ENCODE measurements at places on chromosomes 7 and 10.

- no peak for DNase-seq
Measured at GRCh38 chr7:7996568-7996967, 28.0 kb downstream of the GLCCI1 start.

DNA sequence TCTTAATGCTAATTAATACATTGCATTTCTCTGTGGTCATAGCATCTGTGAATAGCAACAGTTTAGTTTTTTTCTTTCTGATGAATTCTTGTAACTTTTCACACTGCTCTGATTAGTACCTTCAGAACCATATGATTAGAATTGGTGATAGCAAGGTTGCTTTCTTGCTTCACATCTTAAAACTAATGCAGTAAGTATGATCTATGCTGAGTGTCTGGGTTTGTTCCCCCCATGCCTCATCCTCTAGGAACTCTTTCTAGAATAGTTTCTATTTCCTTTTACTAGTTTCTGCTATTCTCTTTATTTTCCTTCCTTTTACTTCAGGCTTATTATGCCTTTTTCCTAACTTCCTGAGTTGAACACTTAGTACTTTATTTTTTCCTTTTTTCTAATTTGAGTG lies 32.4 kb downstream of the TES start:
- no peak for DNase-seq

DNA sequence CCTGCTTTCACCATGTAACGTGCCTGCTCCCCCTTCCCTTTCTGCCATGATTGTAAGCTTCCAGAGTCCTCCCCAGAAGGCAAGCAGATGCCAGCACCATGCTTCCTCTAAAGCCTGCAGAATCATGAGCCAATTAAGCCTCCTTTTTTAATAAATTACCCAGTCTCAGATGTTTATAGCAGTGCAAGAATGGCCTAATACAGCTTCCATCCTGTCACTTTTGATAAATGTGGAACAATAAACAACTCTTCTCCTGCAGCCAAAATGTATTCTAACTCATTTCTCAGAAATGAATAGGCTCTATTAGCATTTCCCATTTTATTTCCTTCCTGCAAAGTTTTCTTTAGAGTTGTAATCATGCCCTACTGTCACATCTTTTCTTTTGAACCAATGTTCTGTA lies 43.4 kb downstream of the C7orf25 start:
- DNase-seq: no peak

DNA sequence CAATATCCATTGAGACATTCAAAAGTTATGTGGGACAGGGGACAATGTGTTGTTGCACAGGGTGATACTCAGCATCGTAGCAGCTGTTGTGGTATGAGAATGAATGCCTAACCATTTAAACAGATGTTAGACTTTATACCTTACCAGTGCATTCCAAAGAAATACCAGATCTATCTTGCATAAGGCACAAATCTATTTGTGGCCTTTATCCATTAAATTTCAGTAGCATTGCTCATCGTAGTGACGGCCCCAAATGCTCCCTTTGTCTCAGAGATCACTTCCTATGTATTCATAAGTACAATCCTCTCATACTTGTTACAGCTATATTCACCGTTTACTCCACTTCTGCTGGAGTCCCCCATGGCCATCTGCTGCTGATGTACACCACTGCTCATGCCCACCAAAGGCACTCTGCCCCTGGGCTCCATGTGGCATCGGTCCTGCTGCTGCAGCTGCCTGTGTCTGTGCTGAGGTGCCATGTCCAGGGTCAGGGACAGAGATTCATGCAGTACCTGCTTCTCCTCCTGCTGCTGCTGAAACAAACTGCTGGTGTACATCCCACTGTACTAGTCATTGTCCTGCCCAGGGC lies 96.3 kb downstream of the CPED1 start:
- DNase-seq: peak; percentile 58

DNA sequence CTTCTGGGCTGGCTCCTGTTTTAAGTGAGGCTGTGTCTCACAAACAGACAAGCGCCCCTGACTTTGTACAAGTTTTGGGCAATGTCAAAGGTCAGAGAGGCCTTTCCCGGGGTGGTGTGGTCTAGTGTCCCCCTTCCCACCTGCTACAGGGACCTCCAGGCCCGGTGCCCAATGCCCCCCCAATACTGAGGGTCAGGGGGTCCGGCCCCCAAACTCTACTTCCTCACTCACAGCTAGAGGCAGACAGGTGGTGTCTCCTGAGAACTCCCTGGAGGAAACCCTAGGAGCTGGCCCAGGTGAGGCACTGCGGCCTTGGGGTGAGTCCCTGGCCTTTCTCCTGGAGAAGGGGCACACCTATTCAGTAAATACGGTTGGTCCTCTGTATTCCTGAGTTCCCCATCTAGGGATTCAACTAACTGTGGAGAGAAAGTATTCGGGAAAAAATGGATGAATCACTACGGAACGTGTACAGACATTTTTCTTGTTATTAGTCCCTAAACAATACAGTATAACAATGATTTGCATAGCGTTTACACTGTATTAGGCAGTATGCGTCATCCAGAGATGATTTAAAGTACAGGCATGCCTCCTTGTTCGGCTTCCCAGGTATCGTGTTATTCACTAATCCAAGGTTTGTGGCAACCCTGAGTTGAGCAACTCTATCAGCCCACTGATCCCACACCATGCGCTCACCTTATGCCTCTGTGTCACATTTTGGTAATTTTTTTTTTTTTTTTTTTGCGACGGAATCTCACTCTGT lies 308.1 kb downstream of the WDR37 start:
- DNase-seq: no peak

- DNase-seq: no peak
Measured at GRCh38 chr10:75980419-75981002, 549.1 kb downstream of the LRMDA start.

GRCh38 chr7:138328215-138328614 lies 131.8 kb upstream of the TRIM24 start:
- DNase-seq: no peak

DNA sequence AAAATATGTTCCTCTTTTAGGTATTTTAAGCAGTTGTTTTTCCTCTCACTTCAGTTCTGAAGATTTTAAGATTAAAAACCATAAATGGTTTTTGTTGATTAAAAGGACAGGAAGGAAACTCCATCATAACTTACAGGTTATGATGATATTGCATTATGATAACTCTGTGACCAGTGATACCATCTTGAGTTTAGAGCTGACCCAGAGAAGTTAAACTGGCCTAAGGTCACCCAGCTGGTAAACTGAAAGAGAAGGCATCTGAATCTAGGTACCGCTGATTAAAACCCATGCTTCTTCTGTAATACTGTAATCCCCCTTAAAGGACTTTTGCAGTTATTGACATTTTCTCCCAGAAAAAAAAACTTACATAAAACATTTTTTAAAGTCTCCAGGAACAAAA lies 29.6 kb downstream of the LOXL4 start:
- DNase-seq: no peak

DNA sequence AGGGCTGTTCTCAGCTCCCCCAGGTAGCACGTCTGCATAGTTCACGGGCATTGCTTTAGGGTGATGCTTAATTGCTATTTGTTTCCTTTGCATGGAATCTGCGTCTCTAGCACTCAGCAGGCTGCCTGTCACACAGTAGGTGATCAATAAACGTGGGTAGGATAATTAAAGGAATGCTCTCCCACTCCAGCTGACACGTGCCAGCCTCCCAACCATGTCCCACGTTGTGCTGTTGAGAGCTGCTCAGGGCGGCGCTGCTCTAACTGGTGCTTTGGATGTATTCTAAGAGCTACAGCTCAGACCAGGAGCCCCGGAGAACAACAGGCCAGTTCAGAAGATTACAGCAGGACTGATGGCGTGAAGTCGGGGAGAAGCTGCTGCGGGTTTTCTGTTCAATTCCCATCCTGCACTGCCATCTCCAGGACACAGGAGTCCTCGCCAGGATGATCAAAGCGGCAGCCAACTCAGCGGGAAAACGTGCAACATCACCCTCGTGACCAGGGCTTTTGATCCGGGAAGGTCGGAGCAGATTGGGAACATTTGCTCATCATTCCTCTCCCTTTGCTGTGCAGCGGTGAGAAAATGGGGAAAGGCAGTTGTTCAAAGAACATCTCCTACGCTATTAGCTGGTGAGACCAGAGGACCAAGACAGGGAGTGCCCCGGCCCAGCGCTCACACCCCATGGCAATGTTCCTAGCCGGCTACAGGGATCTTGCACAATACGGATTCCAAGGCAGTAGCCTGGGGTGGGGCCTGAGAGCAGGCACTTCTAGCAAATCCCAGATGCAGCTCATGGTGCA lies 50.5 kb upstream of the FOXK1 start:
- DNase-seq: peak; percentile 78

DNA sequence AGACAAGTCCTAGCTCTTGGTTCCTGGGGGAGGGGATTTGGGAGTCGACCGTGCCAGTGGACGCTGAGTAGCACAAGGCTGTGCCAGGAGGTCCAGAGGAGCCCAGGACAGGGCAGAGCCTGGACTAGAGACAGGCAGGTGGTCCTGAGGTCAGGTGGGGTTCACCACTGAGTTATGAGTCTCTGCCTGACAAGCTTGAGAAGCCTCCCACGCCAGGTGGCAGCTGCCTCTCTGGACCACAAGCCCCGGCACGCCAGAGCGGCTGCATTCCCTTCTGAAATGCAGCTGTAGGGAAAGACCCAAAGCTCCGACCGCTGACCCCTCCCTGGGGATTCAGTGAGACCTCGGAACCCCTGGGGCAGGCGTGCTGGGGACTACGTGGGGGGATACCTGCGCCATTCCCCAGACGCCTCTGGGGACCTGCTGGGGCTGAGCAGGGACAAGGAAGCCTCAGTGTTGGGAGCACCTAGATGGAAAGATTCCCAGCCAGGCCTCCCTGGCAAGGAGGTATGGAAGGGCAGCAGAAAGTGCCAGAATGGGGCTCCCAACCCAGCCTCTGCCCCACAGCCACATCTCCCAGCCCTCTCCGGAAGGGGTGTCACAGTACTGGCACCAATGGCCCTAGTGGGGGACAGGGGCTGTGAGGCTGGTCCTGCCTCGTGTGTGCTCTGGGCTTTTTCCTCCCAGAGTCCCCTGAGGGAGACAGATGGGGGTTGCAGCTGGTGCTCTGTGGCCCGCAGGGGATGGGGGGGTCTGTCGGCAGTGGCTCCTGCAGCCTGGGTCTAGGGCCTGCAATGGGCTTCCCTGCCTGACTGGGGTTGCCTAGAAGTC lies 29.0 kb downstream of the PDGFA start:
- no peak for DNase-seq

DNA sequence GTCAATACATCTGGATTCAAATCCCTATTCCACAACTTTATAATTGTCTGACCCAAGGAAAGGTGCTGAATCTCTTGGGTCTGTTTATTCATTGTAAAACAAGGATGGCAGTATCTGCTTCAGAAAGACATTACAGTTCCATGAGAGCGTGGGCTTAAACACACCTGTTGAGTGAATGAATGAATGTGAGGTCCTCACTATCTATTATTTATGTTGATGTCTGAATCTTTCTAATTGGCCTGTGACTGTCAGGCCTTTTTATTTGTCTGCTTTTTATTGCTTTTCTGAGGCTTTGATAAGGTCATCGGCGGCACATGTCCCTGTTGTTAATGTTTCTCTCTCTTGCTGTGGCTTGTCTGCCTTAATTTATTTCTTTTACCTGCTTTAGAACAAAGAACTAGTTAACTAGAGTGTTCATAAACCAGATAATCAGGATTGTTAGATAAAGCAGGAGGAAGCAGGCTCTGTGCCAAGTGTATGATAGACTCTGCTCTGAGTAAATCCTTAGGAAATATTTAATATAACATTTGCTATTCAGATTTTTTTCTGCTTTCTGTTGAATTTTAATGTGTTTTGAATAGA lies 42.3 kb upstream of the CYCS start:
- no peak for DNase-seq

DNA sequence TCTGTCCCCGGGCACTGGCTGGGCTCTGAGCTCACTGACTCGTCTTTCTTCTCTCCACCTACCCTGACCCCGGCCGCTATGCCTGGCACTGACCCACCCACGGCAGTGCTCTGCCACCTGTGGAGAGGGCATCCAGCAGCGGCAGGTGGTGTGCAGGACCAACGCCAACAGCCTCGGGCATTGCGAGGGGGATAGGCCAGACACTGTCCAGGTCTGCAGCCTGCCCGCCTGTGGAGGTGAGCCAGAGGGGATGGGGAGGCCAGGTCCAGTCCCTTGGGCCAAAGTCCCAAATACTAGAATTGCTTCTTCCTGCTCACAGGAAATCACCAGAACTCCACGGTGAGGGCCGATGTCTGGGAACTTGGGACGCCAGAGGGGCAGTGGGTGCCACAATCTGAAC lies 27.3 kb downstream of the TBATA start:
- DNase-seq: no peak

DNA sequence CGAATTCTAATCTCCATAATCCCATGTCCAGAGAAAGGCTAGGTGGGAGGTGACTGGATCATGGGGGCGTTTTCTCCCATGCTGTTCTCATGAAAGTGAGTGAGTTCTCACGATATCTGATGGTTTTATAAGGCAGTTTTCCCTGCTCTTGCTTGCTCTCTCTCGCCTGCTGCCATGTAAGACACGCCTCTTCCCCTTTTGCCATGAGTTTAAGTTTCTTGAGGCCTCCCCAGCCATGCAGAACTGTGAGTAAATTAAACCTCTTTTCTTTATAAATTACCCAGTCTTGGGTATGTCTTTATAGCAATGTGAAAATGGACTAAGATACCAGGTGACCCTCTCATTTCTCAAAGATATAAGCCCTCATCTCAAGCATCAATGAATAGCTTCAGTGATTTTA lies 1.1 kb upstream of the ACTA2 start:
- no peak for DNase-seq

- no peak for DNase-seq
Measured at GRCh38 chr10:95400787-95401186, 110.0 kb upstream of the PDLIM1 start.

DNA sequence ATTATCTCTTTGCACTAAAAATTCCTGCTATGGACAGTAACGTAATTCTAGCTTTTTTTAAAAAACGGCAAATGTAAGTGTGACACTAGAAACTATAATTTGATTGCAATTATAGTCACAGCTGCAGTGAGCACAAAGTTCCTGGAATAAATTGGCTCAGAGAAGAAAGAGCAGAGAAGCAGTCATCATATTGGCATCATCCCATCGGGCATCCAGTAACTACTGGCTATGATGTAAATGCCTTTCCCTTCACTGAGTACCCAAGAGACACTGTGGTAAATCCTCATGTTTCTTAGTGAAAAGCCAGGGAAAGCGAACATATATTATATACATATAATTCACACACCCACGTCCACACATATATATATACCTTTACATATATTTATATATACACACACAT lies 43.6 kb downstream of the PIP4K2A start:
- no peak for DNase-seq

GRCh38 chr7:47581438-47581803 lies 490 bp downstream of the TNS3 start:
- DNase-seq: no peak

- no peak for DNase-seq
Measured at GRCh38 chr10:22682237-22683139, 31.9 kb downstream of the PIP4K2A start.

DNA sequence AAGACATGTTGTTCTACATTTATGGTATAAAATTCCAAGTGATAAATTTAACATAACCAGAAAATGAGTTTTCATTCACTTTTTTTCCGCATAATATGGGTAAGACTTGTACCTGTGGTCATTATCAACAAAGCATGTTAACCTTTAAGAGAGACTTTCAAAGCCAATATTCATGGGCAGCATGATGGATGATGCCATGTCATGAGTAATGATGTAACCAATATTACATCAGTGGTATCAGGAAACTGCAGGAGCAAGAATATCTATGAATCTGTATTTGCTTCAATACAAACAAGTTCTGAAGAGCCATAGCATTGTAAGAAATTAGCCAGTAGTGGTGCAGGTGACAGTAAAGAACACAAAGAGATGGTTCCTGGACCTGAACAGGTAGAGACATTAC lies 126.9 kb downstream of the C1GALT1 start:
- no peak for DNase-seq

All from dermis microvascular lymphatic vessel endothelial cell (primary cell).